ENCODE measurements at places on chromosomes 16 and 17.

DNA sequence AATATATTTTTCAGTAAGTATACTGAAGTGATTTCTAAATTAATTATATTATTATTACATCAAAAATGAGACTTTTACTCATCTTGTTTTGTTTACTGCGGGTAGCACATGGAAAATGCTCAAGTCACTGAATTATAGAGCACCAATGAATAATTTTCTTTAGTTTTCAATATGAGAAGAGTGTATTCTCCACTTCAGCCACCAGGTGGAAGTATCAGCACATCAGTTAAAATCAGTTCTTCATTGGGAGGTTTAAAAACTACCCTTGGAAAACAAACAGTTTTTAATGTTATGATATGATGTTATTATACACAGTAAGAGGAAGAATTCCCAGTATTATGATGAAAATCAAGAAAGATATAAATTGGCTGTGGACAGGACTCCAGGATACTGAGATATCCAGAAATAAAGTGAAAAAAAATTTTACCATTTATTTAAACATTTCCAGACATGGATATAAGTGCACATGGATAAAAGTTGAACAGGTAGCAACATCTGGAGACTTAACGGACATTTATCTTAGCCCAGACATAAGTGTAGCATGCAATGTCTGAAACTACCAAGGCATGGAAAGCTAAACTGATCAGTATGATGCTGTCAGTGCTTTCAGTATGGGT, 467.3 kb downstream of the KCNJ2 start:
- peak; percentile 34 for DNase-seq

DNA sequence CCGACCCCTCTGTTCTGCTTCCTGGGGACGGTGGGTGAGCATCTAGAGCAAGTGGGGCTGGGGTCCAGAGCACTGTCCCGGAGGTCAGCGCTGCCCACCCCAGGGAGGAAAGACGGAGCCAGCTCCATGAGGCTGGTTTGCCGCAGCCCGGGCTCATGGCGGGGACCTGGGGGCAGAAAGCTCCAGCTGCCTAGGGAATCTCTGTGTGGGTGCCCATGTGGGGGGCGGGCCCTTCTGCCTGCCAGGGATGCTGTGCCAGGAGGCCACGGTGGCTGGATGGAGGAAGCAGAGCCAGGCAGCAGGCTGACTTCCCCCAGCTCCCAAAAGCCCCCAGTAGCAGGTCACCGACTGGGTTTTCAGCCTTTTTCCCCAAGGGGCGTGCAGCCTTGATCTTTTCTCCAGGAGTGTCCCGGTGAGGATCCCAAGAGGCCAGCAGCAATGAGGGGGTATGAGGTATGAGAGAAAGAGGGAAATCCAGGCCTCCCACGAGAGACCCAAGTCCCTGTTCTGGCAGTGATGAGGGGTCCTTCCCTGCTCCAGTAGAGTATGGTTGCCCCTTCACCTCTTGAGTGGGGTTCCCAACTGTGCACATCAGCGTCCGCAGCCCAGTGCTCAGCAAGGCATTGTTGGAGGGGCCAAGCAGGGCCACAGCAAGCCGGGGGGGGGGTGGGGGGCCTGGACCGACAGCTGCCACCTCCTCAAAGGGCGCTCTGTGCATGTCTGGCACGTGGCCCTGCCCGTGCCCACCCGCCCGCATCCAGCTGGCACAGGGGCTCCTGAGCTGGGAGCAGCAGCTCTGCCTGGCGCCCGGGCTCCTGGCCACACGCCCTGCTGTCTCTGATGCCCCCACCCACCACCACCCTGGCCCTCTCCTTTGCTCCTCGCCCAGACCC, 15.6 kb upstream of the BCAR1 start:
- DNase-seq, result no peak

DNA sequence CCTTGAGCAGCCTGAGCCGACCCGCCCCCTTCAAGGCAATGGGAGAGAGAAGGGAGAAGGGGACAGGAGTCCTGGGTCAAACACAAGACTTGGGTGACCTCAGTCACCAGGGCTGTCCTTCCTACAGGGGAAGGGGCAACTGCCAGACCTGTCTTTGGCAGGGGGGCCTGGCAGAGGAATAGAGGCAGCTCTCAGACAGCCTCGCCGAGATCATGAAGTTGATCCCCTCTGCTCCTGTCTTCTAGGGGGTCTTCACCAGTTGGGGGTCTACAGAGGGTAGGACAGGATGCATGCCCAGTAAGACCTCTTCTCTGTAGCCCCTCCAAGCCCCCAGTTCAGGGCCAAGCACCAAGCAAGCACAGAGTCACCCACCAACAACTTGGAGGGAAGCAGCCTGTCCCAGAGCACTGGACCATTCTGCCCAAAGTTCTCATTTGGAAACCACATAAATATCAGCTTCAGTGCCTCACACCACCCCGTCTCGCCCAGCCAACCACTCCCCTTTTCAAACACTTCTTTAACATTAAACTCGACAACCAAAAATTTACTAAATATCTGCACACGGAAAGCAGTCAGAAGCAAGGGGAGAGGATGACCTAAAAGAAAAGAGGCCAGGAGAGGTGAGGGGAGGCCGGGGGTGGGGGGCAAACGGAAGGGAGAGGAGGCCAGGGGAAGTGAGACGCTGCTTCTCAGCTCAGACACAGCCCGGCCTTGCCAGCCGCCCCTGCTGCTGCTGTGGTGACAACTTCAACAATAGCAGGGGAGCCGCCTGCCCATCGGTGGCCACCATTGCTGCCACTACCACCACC, 7.7 kb downstream of the DOK4 start:
- DNase-seq, result no peak

- DNase-seq, result peak; percentile 66
Measured at GRCh38 chr16:72848759-72849664, 198.9 kb downstream of the ZFHX3 start.
